WTC11 (cell line): ENCODE measurements at places on chromosomes 4 and X. TPM values are rescaled to one million over a fixed set of nuclear protein-coding genes. Genes with fewer than 3 reads are reported as not detected.

ARHGAP6 gene
- total RNA-seq: 0.55 to 1.0 TPM (median 0.89 TPM) in 3 replicates

EDA2R gene
- total RNA-seq: 9.1 to 11.9 TPM (median 9.3 TPM) in 3 replicates

RPS6KA6 gene
- total RNA-seq: 13.1 to 14.8 TPM (median 13.3 TPM) in 3 replicates

GPRASP1 gene
- total RNA-seq: 2.0 to 2.6 TPM (median 2.2 TPM) in 3 replicates

DNA sequence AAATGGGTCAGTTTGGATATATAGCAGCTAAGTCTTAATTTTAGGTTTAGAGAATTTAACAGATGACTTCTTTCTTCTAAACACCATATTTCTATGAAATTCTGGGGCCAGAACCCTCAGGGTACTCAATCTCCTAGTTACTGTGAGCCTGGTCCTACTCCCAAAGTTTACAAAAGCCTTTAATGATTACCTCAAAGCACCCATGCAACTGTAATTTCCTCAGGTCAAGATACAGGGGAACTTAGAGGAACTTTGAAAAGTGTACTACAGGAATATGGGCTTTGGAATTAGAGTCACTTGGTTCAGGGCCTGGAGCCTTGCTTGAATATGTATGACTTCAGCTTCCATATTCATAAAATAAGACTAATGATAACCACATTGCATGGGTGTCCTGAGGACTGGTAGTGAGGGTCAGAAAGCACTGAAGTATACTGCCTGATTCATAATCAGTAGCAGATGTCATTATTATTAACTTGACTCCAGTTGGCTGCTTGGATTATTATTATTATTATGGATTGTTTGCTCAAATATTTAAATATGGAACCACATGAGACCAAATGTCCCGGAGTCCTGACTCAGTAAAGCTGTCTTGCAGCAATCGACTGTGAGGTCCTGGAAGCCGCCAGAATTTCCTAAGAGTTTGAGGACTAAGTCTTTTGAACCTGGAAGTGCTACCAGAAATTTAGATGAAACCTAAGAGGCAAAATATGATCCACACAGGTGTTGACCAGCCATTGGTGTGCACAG lies 2.0 kb upstream of the ADH7 start:
- H3K4me3 ChIP-seq: no peak overlapping the region
- no peak overlapping the region for H3K27ac ChIP-seq
- H3K36me3 ChIP-seq: no peaks in the 10 kb centered on the region
- H3K27me3 ChIP-seq: no peaks in the 10 kb centered on the region
- H3K4me1 ChIP-seq: no peaks in the 10 kb centered on the region
- no peak for DNase-seq

GRCh38 chr4:165751882-165752281 lies 121.2 kb upstream of the TLL1 start:
- no peak overlapping the region for H3K27ac ChIP-seq
- no peaks in the 10 kb centered on the region for H3K36me3 ChIP-seq
- H3K4me1 ChIP-seq: peaks cover 53% of the 10 kb centered on the region
- no peak overlapping the region for H3K4me3 ChIP-seq
- DNase-seq: no peak

GRCh38 chrX:2261831-2262667 lies 238.7 kb downstream of the DHRSX start:
- DNase-seq: no peak
- H3K27me3 ChIP-seq: no peaks in the 10 kb centered on the region
- no peak overlapping the region for H3K4me3 ChIP-seq
- H3K36me3 ChIP-seq: peaks cover 16% of the 10 kb centered on the region; the same call in 1 of the 2 replicates
- peaks cover 11% of the 10 kb centered on the region for H3K4me1 ChIP-seq

GRCh38 chr4:181200076-181200475 lies 1043.1 kb upstream of the TENM3 start:
- H3K4me3 ChIP-seq: no peak overlapping the region
- no peak overlapping the region for H3K27ac ChIP-seq
- no peaks in the 10 kb centered on the region for H3K36me3 ChIP-seq
- DNase-seq: no peak
- H3K27me3 ChIP-seq: no peaks in the 10 kb centered on the region

- no peak overlapping the region for H3K4me3 ChIP-seq
- no peaks in the 10 kb centered on the region for H3K27me3 ChIP-seq
- no peaks in the 10 kb centered on the region for H3K36me3 ChIP-seq
- peaks cover 14% of the 10 kb centered on the region for H3K4me1 ChIP-seq
- H3K27ac ChIP-seq: no peak overlapping the region
These were observed 2.3 kb downstream of the GPR173 start for GRCh38 chrX:53050841-53051240.

DNA sequence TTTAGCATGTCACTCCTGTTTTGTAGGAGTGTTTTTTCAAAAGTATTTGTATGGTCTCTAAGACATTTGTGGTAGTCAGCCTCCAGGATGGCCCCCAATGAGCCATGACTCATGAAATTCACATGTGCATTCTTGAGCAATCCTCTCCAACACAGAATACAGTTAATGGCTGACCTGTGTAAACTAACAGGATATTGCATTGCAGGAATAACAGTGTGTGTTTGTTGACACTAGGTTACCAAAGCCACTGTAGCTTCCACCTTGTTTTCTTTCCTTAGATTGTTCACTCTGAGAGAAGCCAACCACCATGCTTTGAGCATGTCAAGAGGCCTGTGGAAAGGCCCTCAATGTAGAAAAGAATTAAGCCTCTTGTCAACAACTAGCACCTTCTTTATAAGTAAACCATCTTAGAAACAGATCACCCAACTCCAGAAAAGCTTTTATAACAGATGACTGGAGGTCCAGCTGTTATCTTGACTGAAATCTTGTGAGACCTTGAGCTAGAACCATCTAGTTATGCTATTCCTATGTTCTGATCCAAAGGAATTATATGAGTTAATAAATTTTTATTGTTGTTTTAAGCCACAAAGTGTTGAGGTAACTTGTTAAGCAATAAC lies 28.5 kb downstream of the TBCK start:
- no peak overlapping the region for H3K4me3 ChIP-seq
- H3K4me1 ChIP-seq: peaks cover 19% of the 10 kb centered on the region
- H3K27ac ChIP-seq: peak overlapping the region; percentile 45
- H3K36me3 ChIP-seq: peaks cover 3% of the 10 kb centered on the region; the same call in 1 of the 2 replicates
- H3K27me3 ChIP-seq: no peaks in the 10 kb centered on the region

GRCh38 chr4:7313347-7313811 lies 121.0 kb downstream of the SORCS2 start:
- H3K36me3 ChIP-seq: no peaks in the 10 kb centered on the region; the same call in 1 of the 2 replicates
- peaks cover 22% of the 10 kb centered on the region for H3K4me1 ChIP-seq
- no peak overlapping the region for H3K4me3 ChIP-seq

DNA sequence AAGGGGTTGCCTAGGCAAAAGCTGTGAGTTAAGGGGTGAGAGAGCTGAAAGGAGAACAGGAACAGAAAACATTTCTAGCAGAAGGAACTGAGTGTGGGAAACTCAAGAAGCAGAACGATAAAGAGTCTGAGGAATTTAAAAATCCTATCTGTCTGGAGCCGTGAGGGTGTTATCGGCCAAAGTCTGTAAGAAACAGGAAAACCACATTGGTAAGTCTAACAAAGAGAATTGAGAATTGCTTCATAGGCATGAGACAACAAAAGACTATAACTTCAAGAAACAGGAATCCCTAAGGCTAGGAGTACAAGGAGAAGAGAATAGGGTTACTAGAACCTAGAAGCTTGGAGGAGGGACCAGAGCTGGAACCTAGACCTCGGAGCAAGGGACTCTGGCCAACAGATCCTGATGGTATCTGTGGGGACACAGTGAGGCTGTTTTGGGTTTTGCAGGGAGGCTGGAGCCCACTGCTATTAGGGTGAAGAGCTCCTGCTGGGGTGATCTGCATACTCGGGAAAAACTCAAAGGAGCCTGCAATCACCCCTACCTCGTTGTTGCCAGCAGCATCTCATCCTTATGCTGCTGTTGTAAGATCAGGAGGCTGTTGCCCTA lies 175.6 kb downstream of the FBXO8 start:
- peaks cover 9% of the 10 kb centered on the region for H3K4me1 ChIP-seq
- no peaks in the 10 kb centered on the region for H3K36me3 ChIP-seq
- no peak overlapping the region for H3K4me3 ChIP-seq
- peak; percentile 20 for DNase-seq

GRCh38 chrX:7247346-7247745 lies 99.4 kb upstream of the PUDP start:
- no peak overlapping the region for H3K4me3 ChIP-seq
- H3K4me1 ChIP-seq: peaks cover 11% of the 10 kb centered on the region
- no peak for DNase-seq
- H3K36me3 ChIP-seq: no peaks in the 10 kb centered on the region

GRCh38 chr4:17662694-17663093 lies 48.3 kb downstream of the MED28 start:
- 0 out of 2 replicates have a peak, but pooled peaks cover 2% of the 10 kb centered on the region for H3K4me1 ChIP-seq
- no peak overlapping the region for H3K4me3 ChIP-seq
- no peak for DNase-seq

GRCh38 chr4:17552427-17552826 lies 24.6 kb upstream of the LAP3 start:
- H3K36me3 ChIP-seq: no peaks in the 10 kb centered on the region
- H3K27me3 ChIP-seq: peaks cover 4% of the 10 kb centered on the region; the same call in 1 of the 2 replicates
- no peak overlapping the region for H3K4me3 ChIP-seq
- no peak for DNase-seq

GRCh38 chr4:101774807-101775206 lies 15.7 kb upstream of the BANK1 start:
- H3K4me1 ChIP-seq: no peaks in the 10 kb centered on the region
- H3K27me3 ChIP-seq: no peaks in the 10 kb centered on the region
- no peak overlapping the region for H3K4me3 ChIP-seq
- no peaks in the 10 kb centered on the region for H3K36me3 ChIP-seq
- H3K27ac ChIP-seq: no peak overlapping the region
- DNase-seq: no peak

GRCh38 chr4:102411408-102411807 lies 66.1 kb upstream of the SLC39A8 start:
- no peaks in the 10 kb centered on the region for H3K27me3 ChIP-seq
- H3K27ac ChIP-seq: no peak overlapping the region
- no peaks in the 10 kb centered on the region for H3K36me3 ChIP-seq
- no peak for DNase-seq
- H3K4me1 ChIP-seq: peaks cover 6% of the 10 kb centered on the region
- no peak overlapping the region for H3K4me3 ChIP-seq
